ENCODE measurements at places on chromosomes 12 and 14.

- H3K4me3 ChIP-seq: no peak overlapping the region
- no peak for DNase-seq
- H3K36me3 ChIP-seq: no peaks in the 10 kb centered on the region
- no peaks in the 10 kb centered on the region for H3K4me1 ChIP-seq
- H3K27ac ChIP-seq: no peak overlapping the region
These were observed 11.7 kb upstream of the NGDN start for GRCh38 chr14:23457587-23458445.

GRCh38 chr12:49937639-49938300 is 12.8 kb upstream of the AQP2 start:
- no peak for DNase-seq
- peaks cover 4% of the 10 kb centered on the region for H3K27me3 ChIP-seq
- no peaks in the 10 kb centered on the region for H3K36me3 ChIP-seq
- no peak overlapping the region for H3K27ac ChIP-seq
- H3K4me3 ChIP-seq: no peak overlapping the region

DNA sequence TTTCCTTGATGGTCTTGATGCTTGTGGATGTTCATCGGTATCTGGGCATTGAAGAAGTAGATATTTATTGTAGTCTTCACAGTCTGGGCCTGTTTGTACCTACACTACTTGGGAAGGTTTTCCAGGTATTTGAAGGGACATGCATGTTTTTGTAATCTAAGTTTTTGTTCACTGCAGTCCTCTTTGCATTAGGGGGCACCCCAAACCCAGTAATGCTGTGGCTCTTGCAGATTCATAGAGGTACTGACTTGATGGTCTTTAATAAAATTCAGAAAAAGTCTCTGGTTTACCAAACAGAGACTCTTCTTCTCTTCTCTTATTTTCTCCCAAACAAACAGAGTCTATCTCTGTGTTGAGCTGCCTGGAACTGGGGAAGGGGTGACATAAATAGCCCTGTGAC is 150.9 kb upstream of the SLC16A7 start:
- H3K4me1 ChIP-seq: peaks cover 18% of the 10 kb centered on the region
- no peak overlapping the region for H3K27ac ChIP-seq
- H3K36me3 ChIP-seq: peaks cover 28% of the 10 kb centered on the region
- peak; percentile 37 for DNase-seq
- H3K4me3 ChIP-seq: no peak overlapping the region
- 0 out of 2 replicates have a peak, but pooled peaks cover 1% of the 10 kb centered on the region for H3K27me3 ChIP-seq

- peaks cover 53% of the 10 kb centered on the region for H3K4me1 ChIP-seq
- no peak for DNase-seq
- no peaks in the 10 kb centered on the region for H3K27me3 ChIP-seq
These were observed 156.0 kb downstream of the TMTC3 start for GRCh38 chr12:88298014-88298682.

DNA sequence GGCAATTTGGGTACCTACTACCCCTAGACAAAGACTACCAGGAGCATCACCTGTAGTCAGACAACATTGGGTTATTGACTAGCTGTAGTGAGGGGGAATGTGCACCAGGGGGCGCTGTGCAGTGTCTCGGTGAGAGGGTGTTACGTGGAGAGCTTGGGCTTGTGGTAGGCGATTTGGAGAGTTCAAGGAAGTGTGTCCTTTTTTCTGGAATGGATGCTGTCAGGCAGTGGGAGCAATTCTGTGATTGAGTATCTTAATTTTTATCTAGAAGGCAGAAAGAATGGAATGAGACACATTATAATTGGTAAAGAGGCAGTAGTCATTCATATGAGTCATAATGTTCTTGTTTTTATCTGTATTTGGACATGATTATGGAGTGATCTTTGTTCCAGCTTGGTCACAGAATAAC is 187.7 kb downstream of the GALC start:
- H3K4me1 ChIP-seq: no peaks in the 10 kb centered on the region
- H3K27me3 ChIP-seq: no peaks in the 10 kb centered on the region
- peak; percentile 3 for DNase-seq
- H3K36me3 ChIP-seq: no peaks in the 10 kb centered on the region
- no peak overlapping the region for H3K4me3 ChIP-seq

- H3K4me1 ChIP-seq: no peaks in the 10 kb centered on the region
- no peak overlapping the region for H3K4me3 ChIP-seq
- DNase-seq: no peak
- no peak overlapping the region for H3K27ac ChIP-seq
- H3K27me3 ChIP-seq: no peaks in the 10 kb centered on the region
These were observed 518.7 kb downstream of the TMEM121 start for GRCh38 chr14:106044949-106045596.
